ENCODE measurements at places on chromosomes 7 and 10.

DNA sequence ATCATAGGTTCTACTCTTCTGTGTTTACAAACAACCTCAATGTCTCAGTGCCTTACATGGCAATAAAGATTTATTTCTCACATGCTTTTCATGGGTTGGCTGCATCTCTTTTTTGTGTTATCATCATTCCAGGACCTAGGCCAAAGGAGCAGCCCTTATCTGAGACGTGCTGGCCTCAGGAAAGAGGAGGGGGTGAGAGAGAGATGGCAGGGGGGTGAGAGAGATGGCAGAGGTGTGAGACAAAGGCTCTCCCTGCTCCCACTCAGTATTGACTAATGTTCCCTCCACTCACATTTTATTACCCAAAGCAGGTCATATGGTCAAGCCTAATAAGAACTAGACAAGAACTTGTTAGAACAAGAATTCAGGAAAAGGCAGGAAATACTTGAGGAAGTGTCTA is 120.1 kb upstream of the PRR15 start:
- ATAC-seq: no peak

- ATAC-seq: no peak
These were observed 4.5 kb downstream of the EIF4H start for GRCh38 chr7:74178632-74179031.

DNA sequence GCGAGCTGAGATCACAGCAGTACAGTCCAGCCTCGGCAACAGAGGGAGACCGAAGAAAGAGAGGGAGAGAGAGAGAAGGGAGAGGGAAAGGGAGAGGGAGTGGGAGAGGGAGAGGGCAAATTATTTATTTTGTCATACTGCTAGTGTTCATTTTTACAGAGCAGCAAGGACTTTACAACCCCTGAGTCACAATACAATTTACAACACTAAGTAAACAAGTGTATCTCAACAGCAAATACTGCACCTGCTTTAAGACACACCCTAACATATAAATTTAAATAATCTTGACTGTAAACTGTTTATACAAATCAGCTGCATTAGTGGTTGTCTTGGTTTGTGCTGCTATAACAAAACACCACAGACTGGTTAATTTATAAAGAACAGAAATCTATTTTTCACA is 27.2 kb downstream of the HTR5A start:
- no peak for ATAC-seq

DNA sequence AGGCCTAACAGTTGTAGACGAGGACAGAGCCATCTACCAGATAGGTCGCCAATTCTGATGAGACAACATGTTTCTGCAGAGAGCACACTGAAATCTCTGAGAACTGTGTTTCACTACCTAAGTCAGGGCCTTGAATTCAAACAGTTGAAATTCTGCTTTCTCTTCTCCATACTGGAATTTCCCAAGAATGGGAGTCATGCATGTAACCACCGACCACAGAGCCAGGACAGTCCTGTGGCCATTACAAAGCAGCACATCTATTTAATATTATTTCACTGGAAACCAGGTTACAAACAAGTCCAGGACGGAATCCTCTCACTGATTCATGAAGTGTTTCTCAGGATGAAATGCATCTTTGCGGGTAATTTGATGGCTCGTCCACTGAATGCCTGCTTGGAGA is 62.0 kb upstream of the ST8SIA6 start:
- ATAC-seq: no peak

GRCh38 chr10:15043674-15044073 is at the start of gene OLAH:
OLAH (plus strand) TSS chr10:15043943; CDS start chr10:15047289, 3,346 bp downstream.
- ATAC-seq: no peak

GRCh38 chr7:98240961-98241673 is 10.9 kb downstream of the TECPR1 start:
- ATAC-seq: peak; percentile 56

- peak; percentile 99 for ATAC-seq
These were observed 22.7 kb downstream of the FAM237B start for GRCh38 chr7:90298145-90299038.

DNA sequence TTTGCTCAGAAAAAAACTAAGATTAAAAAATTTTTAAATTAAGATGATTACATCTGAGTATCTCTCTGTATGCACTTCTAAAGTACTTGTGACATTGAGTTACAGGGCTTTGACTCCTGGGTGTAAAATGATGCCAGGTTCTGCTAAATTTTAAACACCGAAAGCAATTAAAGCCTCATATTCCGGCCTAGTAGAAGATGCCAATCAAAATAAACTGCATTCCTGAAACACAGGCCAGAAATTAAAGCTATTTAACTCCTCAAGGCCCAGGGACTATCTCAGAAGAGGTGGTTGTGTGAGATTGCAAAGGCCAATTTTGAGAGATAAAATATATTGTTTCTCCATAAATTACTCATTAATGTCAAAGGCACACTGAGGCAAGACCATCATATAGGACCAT is 388.3 kb downstream of the KIF20B start:
- ATAC-seq: no peak

DNA sequence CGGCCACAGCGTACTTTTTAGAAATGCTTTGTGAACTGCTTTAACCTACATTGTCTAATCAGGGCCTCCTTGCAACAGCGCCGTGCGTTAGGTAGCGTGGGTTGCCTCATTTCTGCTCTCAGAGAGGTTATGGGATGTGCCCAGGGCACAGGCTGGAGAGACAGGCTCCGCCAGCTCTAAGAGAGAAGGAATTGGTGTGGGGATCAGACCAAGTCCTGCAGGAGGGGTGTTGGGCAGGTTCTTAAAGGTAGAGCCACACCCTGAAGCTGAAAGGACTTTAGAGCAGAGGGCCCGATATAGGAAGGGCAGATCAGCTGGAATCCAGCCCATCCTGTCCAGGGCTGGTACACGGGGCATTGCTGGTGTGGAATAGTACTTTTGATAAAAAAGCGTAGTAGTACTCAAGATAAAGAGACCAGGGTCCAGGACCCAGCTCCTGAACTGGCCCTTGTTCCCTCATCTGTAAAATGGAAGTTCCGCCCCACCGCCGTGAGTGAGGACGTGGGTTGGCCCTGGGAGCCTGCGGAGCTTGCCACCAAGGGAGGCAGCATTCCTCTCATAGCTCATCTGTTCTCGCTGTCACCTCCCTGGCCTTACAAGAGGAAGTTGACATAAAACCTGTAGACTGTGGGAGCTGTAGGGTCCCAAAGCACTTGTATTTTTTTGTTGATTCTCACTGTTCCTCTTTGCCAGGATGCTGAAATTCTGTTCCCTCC is 37.2 kb downstream of the TMEM120A start:
- no peak for ATAC-seq

DNA sequence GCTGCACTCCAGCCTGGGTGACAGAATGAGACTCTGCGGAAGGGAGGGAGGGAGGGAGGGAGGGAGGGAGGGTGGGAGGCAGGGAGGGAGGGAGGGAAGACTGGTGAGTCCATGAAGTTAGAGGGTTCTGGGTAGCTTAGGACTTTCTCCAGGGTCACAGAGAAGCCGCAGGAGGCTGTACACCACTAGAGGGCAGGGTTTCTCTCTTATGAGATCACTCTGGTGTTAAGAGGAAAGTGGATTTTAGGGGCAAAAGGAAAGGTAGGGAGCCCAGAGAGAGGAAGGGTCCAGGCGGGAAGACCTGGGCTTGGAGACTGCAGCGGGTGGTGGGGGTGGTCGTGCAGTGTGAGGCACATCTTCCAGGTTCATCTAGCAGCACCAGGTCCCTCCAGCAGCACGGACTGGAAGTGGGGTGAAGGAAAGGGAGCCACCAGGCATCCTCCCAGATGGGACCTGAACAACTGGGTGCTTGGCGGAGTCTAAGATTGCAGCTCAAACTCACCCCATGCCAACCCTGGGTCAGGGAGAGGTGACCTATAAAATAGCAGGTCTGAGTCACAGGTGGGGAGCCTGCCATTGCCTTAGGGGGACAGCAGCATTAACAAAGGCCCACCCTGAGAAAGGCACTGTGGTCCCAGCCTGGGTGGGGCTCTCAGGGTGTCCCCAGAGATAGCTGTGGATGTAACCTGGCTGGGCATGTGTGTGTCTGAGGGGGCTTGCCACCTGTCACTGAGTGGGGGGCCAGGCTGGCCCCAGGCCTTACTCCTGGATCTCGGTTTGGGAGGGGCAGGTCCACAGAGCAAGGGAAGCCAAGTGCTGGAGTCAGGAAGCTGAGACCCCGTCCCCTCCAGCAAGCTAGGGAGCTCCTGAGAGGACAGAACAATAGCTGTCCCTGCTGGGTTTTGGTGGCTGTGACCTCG is 48.5 kb upstream of the SLC29A3 start:
- ATAC-seq: peak; percentile 37

DNA sequence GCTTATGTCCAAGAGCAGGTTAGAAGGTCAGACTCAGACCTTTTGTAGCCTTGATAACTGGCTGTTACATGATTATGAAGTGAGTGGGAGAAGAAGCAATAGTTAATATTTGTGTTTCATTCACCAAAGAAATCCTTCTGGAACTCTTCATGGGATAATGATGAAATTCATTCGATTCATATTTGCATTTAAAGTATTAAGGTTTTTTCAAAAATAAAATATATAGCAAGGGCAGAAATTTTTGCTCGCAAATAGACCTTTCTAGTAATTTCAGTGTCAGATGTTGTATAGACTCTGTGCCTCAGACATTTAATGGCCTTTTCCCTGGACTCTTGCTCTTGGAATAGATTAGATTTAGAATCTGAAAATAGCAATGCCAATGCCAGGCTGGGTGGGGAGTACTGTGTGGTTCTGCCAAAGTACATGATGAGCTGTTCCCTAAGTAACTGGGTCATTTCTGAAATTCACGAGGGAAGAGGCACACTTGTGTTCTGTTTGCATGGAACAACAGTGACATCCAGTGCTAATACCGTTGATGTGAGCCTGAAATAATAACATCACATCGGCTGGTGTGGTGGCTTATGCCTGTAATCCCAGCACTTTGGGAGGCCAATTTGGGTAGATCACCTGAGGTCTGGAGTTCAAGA is 119.2 kb downstream of the MBL2 start:
- ATAC-seq: no peak

DNA sequence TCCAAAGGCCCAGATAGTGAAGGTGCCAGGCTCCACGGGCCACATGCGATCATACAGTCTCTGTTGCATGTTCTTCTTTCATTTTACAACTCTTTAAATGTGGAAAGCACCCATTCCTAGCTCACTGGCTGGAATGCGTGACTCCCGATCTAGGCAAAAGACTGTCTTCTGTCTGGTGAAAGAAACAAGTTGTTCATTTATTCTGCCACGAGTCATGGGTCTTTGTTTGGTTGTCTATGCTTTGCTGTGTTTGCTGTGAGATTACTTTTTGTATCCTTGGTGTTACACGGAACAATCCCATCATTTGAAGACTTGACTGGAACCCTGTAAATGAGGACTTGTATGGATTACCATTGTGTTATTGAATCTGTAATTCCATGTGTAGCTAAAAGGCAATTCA is 41.9 kb downstream of the NPVF start:
- ATAC-seq: no peak

Measured in motor neuron (in vitro differentiated cells).